ENCODE measurements at places on chromosomes 2 and 18.

DNA sequence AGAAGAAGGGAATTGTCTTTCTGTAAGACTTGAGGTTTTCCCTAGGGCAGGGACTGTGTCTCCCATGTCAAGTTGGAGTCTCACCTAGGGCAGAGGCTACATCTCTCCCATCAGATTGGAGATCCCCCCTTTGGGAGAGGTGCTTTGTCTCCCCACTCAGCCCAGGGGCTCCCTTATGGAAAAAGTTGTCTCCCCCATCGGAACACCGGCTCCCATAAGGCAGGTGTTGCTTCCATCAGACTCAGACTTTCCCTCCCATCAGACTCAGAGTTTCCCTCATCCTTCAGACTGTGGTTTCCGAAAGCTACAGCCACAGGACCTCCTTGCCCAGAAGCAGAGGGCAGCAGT, 5.8 kb downstream of the ANKRD53 start:
- DNase-seq = no peak

GRCh38 chr2:170812710-170813600, 3.7 kb upstream of the GAD1 start:
- DNase-seq = peak; percentile 75

- DNase-seq = no peak
Measured at GRCh38 chr2:240650254-240650965, 25.1 kb downstream of the GPR35 start.

GRCh38 chr2:80022018-80022417, 282.5 kb downstream of the LRRTM1 start:
- no peak for DNase-seq

DNA sequence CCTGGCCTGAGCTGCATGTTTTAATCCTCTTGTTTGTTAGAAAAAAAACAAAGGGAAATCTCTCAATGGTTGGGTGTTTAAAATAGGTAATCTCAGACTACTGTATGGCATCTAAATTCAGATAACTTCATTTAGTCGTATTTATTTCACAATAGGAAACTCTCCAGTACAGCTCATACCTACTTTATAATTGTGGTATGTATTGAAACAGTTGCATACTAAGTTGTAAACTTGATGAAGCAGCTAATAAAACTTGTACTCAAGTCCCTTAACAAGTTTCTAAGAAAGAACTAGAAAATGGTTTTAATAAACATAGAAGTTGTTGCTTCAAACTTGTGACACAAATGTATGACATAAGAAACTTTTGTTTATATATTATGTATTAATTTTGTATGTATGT, 334.5 kb downstream of the PTPRM start:
- no peak for DNase-seq

DNA sequence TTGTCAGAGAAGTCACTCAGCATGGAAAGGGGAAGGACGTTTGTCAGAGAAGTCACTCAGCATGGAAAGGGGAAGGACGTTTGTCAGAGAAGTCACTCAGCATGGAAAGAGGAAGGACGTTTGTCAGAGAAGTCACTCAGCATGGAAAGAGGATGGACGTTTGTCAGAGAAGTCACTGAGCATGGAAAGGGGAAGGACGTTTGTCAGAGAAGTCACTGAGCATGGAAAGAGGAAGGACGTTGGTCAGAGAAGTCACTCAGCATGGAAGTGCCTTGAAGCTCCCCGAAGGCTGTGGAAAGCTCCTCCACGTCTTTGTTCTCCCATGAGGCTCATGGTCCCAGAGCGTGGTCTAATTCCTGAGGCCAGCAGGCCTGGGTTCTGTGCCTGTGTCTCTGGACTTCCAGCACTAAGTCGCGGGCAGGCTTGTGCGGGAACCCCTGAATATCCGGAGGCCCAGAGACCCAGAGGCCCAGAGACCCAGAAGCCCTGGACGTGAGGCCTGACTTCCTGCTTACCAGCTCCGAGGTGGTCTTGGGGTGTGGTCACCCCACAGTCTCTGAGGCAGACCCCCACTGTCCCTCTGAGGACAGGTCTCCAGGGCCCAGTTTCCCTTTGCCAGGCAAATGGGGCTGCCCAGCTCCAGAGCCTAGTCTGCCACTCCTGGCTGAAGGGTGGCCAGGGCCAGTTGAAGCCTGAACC, 70.4 kb upstream of the TWIST2 start:
- DNase-seq = peak; percentile 62

DNA sequence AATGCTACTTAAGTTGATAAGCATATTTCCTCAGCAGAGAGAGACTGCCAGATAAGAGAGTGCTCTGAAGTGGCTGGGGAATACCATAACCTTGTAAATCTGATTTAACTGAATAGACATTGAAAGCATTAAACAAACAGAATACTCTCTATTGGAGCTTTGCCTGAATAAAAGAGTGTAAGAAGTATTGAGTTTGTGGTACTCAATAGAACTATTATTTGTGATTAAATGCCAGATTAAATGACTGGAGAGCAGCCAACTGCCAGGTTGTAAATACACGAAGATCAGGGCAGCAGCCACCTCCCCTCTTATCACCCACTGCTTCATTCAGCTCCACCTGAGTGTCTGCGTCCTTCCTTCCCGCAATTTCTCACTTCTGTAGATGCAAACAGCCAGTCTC, 373.6 kb downstream of the DCDC2C start:
- DNase-seq = no peak

DNA sequence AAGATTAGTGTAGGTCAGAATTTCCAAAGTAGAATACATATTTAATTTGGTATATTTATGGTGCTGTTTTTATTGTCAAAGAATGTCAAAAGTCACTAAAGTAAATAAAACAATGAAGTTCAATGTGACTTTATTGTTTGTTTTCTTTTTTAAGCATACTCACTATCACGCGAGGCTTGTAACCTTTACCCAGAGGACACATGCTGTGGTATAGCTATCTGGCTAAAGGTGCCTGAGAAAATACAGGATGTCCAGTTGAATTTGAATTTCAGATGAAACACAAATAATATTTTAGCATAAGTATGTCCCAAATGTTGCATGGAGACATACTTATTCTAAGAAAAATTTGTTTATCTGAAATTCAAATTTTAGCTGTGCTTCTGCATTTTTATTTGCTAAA, 103.3 kb upstream of the KLF7 start:
- no peak for DNase-seq

DNA sequence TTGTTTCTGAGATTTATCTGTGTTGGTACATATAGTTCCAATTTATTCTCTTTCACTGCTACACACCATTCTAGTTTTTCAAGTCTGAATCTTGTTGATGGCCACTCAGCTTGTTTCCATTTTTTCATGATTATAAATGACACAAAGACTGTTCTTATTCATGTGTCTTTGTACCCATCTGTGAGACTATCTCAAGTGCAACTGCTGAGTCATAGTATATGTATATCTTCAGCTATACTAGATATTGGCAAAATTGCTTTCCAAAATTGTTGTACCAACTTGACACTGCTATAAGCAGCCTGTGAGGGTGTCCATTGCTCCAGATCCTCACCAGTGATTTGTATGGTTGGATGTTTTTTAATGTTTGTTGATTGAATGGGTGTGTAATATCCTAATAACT, 37.2 kb upstream of the RTN4 start:
- DNase-seq = no peak
